ENCODE measurements at places on chromosomes 7 and 10. TPM values are rescaled to one million over a fixed set of nuclear protein-coding genes. Genes with fewer than 3 reads are reported as not detected.
A peak's percentile ranks its signal among the peaks of the same experiment; 100 is the strongest.

The ITPRID1 gene
- total RNA-seq: not detected

GRCh38 chr7:105264707-105265106 lies 124.0 kb downstream of the SRPK2 start:
- DNase-seq: no peak

- DNase-seq: no peak
Observed at GRCh38 chr7:115435178-115435577, 513.3 kb downstream of the MDFIC start.

GRCh38 chr10:133405272-133405671 lies 11.3 kb downstream of the MTG1 start:
- DNase-seq: peak; percentile 64

- peak; percentile 23 for DNase-seq
Observed at GRCh38 chr10:43186150-43186549, 47.9 kb downstream of the CSGALNACT2 start.

DNA sequence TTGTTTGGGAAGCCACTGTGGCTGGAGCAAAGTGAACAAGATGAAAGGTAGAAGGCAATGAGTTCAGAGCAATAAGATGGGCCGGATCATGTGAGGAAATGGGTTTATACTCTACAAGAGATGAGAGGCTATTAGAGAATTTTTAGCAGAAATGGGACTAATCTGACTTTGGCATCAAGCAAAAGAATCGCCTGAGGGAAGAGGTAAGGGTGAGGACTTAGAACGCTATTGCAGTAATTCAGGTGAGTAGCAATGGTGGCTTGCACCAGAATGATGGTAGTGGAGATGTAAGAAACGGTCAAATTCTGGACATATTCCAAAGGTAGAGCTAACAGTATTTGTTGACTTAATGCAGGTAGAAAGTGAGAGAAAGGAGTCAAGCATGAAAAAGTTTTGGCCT lies 29.5 kb upstream of the AKAP9 start:
- no peak for DNase-seq

The GDF2 gene
- total RNA-seq: not detected

The CDHR1 gene
- not detected for total RNA-seq

- peak; percentile 22 for DNase-seq
Observed at GRCh38 chr7:114415064-114415989, 712 bp downstream of the FOXP2 start.

The OPN4 gene
- total RNA-seq: not detected

The SMURF1 gene
- 13.1 TPM for total RNA-seq

DNA sequence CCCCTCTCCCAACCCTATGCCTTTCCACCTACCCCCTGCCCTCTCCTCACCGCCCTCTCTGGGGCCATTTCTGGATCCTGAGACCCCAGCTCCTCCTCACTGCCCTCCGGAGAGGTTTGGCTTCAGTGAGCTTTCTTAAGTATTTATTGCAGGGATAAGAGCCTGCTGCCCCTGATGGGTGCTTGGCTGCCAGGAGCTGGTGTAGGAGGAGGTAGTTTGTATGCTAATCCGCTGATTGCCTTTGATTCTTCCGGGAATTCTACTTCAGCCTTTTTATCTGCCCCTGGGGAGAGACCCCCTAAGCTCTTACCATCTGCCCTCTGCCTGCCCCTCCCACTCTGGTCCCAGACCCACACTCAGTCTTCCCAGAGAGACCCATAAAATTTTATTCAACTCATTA lies 263.5 kb upstream of the PODXL start:
- no peak for DNase-seq

The CFAP70 gene
- 1.3 TPM for total RNA-seq

GRCh38 chr10:98030093-98030821 lies at the start of gene CRTAC1:
TSS of gene CRTAC1 (minus strand) at chr10:98030621. CDS start at chr10:98030472, 149 bp downstream.
- peak; percentile 16 for DNase-seq

- peak; percentile 86 for DNase-seq
Observed at GRCh38 chr10:22693371-22693784, 21.0 kb downstream of the PIP4K2A start.

The CHCHD2 gene
- total RNA-seq: 224 TPM

The CALCR gene
- not detected for total RNA-seq

The MAT1A gene
- not detected for total RNA-seq

DNA sequence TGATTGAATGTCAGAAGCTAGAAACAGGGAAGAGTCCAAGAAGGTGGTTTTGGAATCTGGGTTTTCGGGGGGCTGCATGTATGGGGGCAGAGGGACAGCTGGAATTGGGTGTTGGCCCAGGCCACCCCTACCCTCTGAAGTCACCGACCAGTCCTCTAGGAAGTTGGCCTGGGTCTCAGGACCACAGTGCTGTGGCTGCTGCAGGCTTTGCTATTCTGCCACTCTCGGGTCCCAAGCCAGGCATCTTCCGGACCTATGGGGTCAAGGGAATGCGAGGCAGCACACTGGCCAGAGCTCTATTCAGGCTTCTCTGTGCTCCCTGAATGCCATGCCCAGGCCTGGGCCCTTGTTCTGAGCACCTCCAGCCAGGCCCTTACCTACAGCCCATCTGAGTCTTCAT lies 13.2 kb downstream of the FGF8 start:
- DNase-seq: no peak

DNA sequence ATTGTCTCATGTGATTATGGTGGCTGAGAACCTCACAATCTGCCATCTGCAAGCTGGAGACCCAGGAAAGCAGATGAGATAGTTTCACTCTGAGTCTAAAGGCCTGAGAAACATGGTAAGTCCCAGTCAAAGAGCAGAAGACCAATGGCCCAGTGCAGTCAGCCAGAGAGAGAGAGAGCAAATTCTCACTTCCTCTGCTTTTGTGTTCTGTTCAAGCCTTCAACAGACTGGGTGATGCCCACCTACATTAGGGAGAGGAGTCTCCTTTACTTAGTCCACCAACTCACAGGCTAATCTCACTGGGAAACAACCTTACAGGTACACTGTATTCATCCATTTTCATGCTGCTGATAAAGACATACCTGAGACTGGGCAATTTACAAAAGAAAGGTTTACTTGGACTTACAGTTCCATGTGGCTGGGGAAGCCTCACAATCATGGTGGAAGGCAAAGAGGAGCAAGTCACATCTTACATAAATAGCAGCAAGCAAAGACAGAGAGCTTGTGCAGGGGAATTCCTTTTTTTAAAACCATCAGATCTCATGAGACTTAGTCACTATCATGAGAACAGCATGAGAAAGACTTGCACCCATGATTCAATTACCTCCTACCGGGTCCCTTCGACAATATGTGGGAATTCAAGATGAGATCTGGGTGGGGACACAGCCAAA lies 4.7 kb upstream of the FRMPD2 start:
- DNase-seq: no peak

DNA sequence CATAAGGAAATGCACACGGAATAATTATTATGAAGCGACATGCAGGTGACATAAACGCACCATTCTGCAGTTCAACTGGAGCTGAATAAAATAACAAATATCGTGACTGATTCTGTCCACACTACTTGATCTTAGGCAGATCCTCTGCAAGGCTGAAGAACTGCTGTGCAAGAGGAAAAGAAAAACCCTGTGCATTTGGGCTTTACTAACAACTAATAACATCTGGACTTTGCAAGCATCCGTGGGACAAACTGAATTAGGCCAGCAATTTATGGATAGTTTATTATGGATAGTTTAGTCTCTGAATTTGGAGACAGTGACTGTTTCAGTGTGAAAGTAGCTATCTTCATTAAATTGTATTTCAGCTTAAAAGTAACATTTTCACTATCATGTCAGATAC lies 309.4 kb downstream of the SFMBT2 start:
- no peak for DNase-seq

The GRID2IP gene
- not detected for total RNA-seq

GRCh38 chr7:5310822-5311405 lies 28.2 kb downstream of the SLC29A4 start:
- no peak for DNase-seq

- DNase-seq: peak; percentile 70
Observed at GRCh38 chr7:19107356-19108146, 9.9 kb downstream of the TWIST1 start.

GRCh38 chr7:105990727-105991453 lies 27.8 kb downstream of the CDHR3 start:
- DNase-seq: peak; percentile 2

DNA sequence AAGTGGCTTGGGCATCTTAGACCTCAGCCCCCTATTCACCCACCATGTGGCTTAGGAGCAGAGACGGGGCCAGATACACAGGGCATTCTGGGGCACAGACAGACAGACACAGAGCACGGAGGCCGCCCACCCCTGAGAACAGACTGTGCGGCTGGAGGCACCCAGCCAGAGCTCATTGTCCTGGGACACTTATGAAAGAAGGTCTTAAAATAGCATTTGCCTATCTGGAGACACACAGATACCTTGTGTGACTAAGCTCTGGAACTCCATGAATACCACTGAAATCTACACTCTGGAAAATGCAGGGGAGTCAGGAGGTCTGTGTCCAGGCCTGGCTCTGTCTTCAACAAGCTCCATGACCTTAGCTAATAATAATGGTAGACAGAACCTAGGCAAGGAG lies 41.4 kb upstream of the ADO start:
- peak; percentile 68 for DNase-seq

GRCh38 chr7:32501522-32501921 lies 6.2 kb downstream of the AVL9 start:
- DNase-seq: peak; percentile 33

The COL28A1 gene
- total RNA-seq: under 0.01 TPM

DNA sequence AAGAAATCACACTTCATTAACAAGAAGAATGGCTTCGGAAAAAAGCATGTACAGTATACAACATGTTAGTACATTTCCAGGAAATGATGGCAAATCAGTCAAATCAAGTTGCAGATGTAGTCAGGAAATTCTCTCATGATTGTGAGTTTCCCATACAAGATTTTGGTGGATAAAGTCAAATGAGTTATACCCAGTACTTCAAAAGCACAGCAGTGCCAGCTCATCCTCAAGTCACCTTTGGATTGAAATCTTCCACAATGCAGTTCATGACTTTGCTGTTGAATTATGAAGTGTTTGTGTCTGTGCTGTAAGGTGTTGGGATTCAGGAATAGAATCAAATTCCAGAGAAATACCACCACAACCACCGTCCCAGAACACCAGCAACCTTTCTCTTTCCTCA lies 301.3 kb upstream of the BMPER start:
- no peak for DNase-seq

DNA sequence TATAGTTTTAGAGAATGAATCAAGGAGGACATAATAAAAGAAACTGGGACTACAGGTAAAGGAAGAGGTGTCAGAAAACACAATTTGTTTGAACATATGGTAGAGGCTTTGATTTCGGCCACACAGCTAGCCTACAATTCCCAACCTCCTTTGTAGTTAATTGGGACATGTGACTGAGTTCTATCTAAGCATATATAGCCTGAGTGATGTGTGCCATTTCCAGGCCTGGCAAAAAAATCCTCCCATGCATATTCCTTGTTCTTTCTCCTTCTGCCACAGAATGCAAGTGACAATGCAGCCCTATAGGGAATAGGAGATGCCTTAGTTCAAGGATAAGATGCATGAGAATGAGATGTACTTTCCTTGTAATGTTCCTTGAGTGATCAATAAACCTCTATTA lies 590.7 kb upstream of the STEAP1 start:
- DNase-seq: no peak

DNA sequence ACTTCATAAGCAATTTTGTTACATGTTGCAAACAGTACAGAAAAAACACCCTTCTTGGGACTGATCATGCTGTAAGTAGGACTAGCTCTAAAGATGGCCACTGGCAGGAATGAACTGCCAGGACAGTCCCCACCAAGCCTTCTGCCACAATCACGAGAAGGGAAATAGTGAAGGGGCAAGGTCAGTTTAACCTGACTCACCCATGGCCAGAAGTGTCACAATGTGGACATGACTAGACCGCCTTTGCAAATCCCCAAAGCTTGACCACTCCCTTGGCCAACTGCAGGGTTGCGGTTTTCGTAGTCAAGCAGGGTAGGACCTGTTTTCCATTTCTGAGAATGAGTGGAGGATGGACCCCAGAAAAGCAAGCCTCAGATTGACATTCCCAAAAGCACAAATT lies 19.4 kb upstream of the FRAT2 start:
- DNase-seq: no peak

DNA sequence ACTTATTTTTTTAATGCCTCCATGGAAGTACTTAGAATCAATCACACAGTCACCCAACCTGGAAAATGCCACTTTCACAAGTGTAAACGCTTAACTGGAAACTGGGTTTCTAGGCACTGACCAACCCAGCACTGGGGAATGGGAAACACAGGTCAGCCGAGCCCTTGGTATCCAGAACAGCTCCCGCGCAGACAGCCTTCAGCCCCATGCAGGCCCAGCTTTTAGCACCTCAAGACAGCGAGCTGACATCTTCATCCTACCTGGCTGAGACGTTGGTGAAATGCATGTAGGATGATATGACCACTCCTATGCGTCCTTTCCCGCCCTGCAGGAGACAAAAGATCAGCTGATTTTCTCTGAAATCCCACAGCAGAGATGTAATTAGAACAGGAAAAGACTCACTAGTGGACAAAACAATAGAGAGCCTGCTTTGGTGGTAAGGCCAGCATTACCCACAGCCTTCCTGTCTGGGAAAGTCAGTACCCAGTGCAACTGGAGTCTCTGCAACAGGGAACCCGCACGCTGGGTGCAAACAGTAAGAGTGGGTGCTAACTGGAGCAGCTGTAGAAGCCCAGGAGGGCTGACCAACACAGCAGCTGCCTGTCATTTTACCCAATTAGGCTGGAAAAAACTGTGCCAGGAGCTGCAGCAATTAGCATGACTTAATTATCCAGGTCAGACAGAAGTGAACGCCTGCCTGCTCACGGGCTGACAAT lies 153.7 kb downstream of the TNS3 start:
- no peak for DNase-seq

- DNase-seq: no peak
Observed at GRCh38 chr10:114405011-114405350, 679 bp upstream of the AFAP1L2 start.

GRCh38 chr7:133234961-133235875 lies 17.7 kb upstream of the EXOC4 start:
- DNase-seq: peak; percentile 56

DNA sequence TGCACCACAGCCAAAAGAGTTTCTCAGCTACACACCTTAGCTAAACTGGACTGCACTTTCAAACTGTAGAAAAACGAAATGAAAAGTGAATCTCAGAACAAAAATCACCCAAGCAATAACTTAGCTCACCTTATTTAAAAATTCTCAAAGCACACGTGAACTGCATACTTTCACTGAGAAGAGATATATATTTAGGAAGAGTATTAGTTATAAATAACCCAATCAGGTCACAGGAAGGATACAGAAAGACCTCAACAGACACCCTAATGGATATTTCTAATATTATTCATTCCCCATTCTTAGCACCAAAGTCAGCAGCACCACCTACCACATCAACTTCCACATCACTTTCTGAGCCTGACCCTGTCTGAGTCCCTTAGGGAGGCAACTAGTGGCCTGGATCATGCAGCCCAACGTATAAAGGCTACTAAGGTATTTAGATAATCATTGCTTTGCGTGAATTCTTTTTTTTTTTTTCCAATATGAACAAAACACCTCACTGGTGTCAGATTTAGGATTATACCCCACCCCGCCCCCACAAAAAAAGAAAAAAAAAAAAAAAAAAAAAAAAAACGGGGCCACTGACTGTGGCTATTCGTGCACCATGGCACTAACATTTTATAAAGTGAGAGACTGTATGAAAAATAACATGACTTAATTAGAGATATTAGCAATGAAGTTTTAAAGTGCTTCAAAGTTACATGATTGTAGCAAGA lies 2.6 kb downstream of the ABI1 start:
- no peak for DNase-seq
